ENCODE measurements at places on chromosomes 1 and 21. TPM values are rescaled to one million over a fixed set of nuclear protein-coding genes. Genes with fewer than 3 reads are reported as not detected.

Gene DMRTB1
- total RNA-seq = not detected

Gene LCE1A
- not detected for total RNA-seq

DNA sequence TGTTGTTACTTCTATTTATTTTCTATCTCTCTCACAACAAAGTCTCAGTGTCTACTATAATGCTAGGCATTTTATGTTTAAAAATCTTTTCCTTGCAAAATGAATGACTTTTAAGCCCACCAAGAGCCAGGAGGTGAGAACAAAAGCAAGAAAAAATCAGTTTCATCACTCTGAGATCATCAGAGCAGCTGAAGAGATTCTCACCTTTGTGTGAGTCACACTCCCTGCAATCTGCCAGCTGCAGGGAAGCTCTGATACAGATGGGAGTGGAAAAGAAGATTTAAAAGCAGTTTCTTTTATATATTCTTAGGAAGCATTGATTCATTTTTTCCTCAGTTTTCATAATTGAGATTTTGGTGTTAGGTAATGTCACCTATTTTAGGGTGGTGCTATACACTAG is 107.6 kb downstream of the LHX9 start:
- no peak for DNase-seq

Gene SPRR1B
- not detected for total RNA-seq

- peak; percentile 91 for DNase-seq
Observed at GRCh38 chr1:64898107-64898861, 68.1 kb downstream of the JAK1 start.

DNA sequence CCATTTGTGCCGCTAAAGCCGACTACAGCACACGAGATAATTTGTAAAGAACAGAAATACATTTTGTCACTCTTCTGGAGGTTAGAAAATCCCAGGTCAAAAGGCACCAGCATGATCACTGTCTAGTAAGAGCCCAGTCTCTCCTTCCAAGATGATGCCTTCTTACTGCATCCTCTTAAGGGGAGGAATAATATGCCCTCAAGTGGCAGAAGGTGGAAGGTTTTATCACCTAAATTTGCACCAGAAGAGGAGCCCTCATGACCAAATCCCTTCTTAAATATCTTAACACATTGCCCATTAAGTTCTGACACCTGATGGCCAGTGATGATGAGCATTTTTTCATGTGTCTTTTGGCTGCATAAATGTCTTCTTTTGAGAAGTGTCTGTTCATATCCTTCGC is 326.7 kb upstream of the RGS18 start:
- no peak for DNase-seq

DNA sequence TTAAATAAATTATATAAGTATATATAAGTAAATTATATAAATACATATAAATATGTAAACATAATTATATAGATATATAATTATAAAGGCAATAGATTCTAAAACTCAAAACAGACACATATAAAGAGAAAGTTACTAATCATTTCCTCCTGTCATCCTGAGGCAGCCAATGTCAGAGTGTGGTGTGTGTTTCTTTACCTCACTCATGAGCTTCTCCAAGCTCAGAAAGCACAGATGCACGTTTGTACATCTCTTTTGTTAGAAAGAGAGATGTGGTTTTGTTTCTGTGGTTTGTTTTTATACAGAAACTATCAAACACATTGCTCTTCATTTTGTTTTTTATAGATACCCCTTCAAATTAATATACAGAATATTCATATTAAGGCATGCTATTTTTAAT is 594.8 kb downstream of the USP25 start:
- no peak for DNase-seq

- DNase-seq = no peak
Observed at GRCh38 chr1:172978595-172978994, 72.1 kb downstream of the TNFSF18 start.

DNA sequence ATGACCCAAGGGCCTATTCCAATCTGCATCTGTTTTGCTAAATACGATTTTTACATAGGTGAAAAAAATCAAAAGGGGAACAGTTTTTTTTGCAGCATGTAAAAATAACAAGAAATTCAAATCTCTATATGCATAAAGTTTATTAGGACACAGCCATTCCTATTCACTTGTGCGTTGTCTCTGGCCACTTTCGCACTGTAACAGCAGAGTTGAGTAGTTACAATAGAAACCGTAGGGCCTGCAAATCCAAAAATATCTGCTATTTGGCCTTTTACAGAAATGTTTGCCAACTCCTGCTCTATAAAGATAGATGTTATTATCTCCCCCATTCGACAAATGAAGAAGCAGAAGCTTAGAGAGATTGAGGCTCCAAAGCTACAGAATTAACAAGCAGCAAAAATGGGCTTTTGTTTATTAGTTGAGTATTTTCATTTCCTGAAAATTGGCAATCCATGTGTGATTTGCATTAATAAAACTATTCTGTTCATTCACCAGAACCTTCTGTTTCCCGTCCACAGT is 5.5 kb downstream of the DYNLT5 start:
- DNase-seq = no peak

DNA sequence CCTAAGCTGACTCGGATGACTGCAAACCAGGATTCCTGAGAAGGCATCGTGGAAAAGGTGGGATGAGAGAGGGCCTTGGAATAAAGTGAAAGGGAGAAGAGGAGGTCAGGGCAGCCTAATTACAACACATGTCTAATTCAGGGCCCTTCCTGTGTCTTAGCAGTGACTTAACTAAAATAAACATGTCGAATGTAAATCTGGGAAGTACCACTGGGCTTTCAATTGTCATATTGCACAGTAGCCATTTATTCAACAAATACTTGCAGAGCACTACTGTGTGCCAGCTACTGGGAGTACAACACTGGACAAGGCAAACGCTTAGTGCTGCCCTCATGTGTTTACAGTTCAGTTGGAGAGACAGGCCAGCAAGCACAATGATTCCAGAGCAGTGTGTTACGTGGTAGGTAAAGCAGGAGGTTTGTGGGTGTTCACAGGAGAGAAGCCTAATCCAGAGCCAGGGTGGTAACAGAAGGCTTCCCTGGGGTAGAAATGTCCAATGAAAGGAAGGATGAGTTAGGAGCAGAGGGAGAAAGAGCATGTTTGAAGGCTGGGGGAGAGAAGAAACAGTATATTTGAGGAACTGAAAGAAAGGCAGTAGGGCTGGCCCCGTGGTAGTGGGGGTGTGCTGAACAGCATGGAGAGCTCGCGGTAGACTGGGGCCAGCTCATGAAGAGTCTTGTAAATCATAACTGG is 38.0 kb upstream of the RASAL2 start:
- no peak for DNase-seq

Gene LRRC52
- total RNA-seq = not detected

Data from glomerular endothelial cell (primary cell).